ENCODE measurements at places on chromosomes 5 and 9.

GRCh38 chr9:33429256-33429985 is 18.0 kb downstream of the AQP3 start:
- no peak for DNase-seq

GRCh38 chr5:38546691-38547146 is 9.7 kb downstream of the LIFR start:
- DNase-seq = no peak

DNA sequence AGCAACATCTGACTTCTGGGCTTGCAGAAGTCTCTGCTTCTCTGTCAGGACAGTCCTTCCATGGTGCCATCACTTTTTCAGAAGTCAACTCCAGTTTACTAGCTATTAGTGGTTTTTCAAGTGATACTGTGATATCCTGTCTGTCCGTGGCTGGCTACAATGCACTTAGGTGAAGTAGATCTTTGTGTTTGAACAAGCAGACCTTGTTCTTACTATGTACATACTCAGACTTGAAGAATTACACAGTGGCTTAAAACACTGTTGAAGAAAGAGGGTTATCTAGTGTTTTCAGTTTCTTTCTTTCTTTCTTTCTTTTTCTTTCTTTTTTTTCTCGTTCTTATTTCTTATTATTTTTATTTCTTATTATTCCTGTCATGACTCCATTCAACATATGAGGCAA is 228.7 kb downstream of the NTRK2 start:
- DNase-seq = peak; percentile 25

- DNase-seq = no peak
Measured at GRCh38 chr9:17402309-17402708, 176.6 kb upstream of the SH3GL2 start.

- no peak for DNase-seq
Measured at GRCh38 chr9:114591291-114591787, 3.8 kb downstream of the ATP6V1G1 start.

- DNase-seq = no peak
Measured at GRCh38 chr5:62299600-62299999, 6.4 kb upstream of the KIF2A start.

DNA sequence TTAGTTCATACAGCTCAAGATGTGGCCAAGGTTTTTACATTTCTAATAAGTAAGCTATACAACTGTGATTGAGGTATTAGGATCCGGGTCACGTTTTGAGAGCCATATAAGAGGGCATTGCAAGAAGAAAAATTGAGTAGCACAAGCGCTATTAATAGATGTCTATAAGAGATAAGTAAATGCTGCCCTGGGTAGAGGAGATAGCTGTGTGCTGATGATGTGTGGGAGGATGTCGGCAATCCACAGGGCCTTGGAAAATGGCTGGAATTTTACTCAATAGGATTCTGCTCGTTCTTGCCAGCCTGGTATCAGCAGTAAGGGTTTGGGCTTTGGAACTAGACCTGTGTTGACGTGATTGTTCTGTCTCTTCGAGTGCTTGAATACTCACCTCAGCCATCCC is 41.6 kb downstream of the CSF1R start:
- no peak for DNase-seq

DNA sequence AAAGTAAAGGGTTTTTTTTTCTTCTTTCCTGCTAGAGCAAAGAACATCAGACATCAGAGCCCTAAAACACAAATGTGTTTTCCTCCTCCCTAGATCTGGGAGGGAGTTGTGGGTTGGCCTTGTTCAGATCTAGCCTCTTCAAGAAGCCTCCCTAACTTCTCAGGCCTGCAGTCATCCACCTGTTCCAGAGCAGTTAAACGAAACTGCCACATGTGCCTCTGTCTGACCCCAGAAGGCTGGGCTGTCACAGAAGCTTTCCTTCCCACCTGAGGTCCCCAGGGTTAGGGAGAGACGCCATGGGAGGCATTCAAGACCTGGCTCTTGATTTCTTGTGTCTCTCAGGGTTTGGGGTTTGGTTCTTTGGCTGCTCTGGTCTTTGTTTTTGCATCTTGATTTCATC is 87.0 kb downstream of the DAB2IP start:
- no peak for DNase-seq

- DNase-seq = no peak
Measured at GRCh38 chr5:57366744-57367143, 115.9 kb downstream of the ACTBL2 start.

DNA sequence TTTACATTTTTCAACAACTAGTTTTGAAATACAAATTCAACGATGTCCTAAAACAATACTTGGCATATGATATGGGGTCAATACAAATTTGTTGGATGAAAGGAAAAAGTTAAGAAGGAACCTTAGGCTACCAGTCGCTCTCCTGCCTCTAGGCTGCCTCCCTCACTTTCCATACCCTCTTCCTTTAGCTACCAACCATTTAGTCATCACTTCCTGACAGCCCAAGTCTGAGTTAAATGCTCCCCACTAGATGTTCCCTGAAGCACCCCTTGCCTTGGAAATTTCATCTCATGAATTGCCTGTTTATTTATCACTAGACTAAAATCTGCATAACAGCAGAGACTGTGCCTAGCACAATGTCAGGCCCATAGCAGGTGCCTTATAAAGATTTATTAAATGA is 2.7 kb upstream of the LARS1 start:
- DNase-seq = no peak

GRCh38 chr5:178590141-178590923 is at the start of gene COL23A1:
COL23A1 (minus strand) TSS chr5:178590393.
- DNase-seq = no peak

GRCh38 chr9:118782790-118783463 is 586.3 kb downstream of the BRINP1 start:
- DNase-seq = no peak

DNA sequence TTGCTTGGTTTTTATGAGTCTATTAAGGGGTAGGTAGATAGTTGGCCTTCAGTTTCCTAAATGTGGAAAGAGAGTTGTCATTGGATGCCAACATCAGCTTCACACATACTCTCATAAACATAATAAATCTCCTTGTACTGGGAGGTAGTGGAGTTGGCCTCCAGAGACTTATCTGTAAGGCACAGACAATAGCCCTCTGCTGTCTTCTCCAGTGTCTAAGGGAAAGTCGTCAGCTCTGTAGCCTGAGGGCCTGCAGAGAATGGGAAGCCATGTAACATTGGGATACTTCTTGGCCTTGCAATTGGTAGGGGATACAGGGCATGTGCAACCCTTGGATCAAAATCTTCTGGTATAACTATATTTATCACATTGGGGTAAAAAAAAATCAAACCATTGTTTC is 331.9 kb upstream of the KLF9 start:
- DNase-seq = no peak

DNA sequence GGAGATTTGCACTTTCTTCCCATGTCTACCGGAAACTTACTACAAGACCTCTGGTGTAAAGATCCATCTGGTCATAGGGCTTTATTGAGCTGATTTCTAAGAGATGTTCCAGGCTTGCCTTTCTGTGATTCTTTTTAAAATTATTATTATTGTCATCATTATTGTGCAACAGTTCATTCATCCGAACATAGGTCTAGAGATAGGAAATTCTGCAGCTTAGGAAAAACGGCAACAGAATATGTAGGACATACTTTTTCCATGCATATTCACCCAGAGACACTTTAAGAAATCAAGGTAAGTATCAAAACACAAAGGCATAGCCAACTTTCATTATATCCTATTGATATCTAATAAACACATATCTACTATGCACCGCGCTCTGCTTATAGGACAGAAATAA is 378.2 kb upstream of the KLF4 start:
- no peak for DNase-seq

DNA sequence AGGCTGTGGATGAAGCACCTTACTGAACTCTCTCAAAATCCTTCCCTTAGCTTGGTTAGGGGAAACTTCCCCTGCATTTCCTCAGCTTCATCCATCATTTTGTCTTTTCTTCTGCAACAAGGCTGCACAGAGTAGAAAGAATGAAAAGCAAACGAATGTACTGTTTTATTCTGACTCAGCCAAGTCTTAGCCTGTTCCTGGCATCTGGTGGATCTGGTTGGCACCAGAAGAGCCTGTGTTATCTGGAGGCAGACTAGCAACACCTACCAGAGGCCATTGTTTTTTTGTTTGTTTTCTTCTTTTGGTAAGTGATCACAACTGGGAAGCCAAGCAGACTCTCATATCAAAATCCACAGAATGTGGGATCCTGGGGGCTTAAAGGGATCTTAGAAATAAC is 200.7 kb downstream of the FANCC start:
- no peak for DNase-seq

DNA sequence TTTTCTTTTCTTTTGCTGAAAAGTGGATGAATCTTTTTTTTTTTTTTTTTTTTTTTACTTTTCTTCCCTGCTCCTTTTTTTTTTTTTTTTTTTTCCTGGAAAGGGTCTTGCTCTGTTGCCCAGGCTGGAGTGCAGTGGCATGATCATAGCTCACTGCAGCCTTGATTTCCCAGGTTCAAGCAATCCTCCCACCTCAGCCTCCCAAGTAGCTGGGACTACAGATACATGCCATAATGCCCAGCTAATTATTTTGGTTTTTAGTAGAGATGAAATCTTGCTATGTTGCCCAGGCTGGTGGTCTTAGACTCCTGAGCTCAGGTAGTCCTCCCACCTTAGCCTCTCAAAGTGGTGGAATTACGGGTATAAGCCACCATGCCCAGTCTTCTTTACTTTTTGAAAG is 20.9 kb downstream of the HSD17B4 start:
- no peak for DNase-seq

DNA sequence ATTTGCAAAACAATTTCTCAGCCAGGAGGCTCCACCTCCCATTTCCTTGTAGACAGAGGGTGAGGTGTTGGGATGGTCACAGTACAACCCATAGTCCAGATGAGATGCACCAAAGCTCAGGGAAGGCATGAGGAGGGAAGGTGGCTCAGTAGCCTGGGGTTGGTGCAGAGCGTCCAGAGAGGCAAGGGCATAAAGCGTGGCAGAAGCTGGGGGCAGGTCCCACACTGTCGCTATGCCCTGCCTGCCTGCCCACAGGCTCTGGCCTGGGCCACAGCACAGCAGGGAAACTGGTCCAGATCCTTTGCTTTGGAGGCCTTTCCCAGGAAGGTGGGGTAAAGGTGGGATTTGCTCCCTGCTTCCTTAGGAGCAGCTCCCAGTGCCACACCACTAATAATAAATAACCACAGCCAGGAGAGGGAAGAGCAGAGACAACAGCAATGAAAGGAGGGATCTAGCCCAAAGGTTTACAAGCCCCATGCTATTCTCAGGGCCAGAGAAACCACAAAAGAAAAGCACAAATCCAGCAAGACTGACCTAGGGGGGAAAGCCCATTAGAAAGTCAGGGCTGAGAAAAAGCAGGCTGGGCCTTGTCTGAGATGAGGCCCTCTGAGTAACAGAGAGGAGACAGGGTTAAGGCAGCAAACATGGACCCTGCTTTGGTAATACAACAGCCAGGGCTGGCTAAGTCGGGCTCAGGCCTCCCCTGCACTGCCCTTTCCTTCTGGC is 27.2 kb downstream of the PCDHGC5 start:
- DNase-seq = no peak

DNA sequence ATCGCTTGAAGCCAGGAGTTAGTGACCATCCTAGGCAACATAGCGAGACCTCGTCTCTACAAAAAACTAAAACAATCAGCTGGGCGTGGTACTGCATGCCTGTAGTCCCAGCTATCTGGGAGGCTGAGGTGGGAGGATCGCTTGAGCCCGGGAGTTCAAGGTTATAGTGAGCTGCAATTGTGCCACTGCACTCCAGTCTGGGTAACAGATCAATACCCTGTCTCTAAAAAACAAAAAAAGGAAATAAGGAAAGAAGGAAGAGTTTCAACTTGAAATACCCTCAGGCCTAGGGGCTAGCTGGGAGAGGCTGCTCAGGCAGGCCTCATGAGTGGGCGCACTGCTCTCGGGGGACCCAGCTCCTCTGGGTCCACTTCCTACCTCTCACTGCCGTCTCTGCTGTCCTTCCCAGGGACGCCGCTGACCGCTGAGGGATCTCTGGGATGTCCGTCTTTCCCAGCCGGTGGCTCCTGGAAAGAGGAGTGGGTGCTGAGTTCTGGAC is 56.4 kb downstream of the PRRT1B start:
- DNase-seq = no peak

- no peak for DNase-seq
Measured at GRCh38 chr5:145680767-145681166, 154.4 kb downstream of the PRELID2 start.

GRCh38 chr5:158127536-158127935 is 268.6 kb upstream of the CLINT1 start:
- DNase-seq = no peak

DNA sequence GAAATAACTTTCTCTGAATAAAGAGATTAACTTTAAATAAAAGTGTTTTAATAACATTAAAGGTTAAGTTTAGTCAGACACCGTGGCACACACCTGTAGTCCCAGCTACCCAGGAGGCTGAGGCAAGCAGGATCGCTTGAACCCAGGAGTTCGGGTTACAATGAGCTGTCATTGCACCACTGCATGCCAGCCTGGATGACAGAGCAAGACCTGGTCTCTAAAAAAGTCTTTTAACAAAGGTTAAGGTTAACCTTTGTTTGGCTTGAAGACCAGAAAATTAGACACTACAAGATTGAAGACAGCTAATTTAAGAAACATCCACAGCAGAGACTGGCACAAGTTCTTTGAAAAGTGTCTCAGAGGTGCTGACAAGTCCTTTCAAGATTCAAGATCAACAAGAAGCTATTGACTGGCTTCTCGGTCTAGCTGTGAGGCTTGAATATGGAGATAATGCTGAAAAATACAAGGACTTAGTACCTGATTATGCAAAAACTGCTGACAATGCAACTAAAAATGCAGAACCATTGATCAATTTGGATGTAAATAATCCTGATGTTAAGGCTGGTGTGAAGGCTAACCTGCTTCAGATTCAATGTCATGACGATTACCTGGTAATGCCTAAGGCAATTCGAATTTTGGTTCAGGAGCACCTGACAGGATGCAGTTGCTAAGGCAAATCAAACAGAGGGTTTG is 48.8 kb downstream of the FAM81B start:
- no peak for DNase-seq

DNA sequence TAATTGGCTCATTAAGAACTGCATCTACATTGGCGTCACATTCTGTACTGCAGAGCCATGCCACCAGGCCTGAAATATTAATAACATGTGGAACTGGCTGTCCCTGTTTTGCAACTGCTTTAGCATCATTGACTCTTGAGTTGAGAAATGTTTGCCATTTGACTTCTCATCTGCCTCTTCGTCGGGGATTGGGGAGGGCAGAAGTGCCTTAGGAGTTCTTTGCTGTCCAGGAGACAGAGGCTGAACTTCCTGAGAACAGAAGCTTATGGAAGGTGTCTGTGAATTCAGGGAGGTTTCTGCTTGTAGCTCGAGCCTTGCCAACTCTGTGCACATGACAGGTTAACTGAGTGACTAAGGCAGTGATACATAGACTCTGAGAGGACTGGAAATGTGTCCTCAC is 265.0 kb downstream of the KIF4B start:
- no peak for DNase-seq

Measured in LNCaP clone FGC (cell line).